ENCODE measurements at places on chromosomes 12 and 14. TPM values are rescaled to one million over a fixed set of nuclear protein-coding genes. Genes with fewer than 3 reads are reported as not detected.
A peak's percentile ranks its signal among the peaks of the same experiment; 100 is the strongest.

GRCh38 chr14:96252323-96252998 lies 3.5 kb upstream of the BDKRB1 start:
- no peaks in the 10 kb centered on the region for H3K27me3 ChIP-seq
- H3K4me3 ChIP-seq, result no peak overlapping the region
- no peak for DNase-seq
- H3K4me1 ChIP-seq, result peaks cover 21% of the 10 kb centered on the region
- H3K36me3 ChIP-seq, result no peaks in the 10 kb centered on the region

FAM90A1 gene
- not detected for total RNA-seq

DNA sequence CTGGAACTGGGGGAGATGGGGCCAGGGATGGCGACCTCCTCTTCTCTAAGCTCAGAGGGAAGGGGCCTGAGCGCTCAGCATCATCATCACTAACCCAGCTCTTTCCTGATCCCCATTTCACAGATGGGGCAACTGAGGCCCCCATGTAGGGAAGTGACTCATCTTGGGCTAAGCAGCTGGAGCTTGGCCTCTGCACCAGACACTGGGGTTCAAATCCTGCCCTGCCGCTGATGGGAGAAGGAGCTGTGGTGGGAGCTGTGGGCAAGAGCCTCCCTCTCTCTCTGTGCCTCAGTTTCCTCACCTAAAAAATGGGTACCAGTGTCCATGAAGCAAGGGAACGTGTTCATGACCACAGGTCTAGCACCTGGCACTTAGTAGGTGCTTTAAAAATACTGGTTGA lies 2.6 kb upstream of the TRPV4 start:
- H3K4me1 ChIP-seq, result no peaks in the 10 kb centered on the region
- no peak overlapping the region for H3K4me3 ChIP-seq
- no peak overlapping the region for H3K27ac ChIP-seq
- DNase-seq, result no peak
- peaks cover 2% of the 10 kb centered on the region for H3K27me3 ChIP-seq

DNA sequence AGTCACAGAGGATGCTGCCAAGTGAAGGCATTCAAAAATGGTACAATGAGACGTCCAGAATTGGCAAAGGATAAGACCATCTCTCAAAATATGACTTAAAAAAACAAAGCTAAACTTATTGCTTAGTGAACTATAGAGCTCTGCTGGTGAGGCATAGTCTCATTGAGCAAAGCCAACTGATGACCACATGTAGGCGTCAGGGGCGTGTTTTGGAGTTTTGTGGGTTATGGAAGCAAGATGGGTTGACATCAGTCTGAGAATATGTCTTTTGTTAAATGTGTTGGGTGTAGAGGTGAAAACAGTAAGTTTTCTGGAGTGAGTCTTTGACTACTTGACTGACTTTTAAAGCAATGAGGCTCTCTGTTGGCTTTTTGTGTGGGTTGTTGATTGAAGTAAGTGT lies 47.2 kb downstream of the ATL1 start:
- H3K36me3 ChIP-seq, result no peaks in the 10 kb centered on the region
- peak; percentile 97 for DNase-seq
- no peaks in the 10 kb centered on the region for H3K4me1 ChIP-seq
- peak overlapping the region; percentile 73 for H3K27ac ChIP-seq

- H3K27ac ChIP-seq, result no peak overlapping the region
- DNase-seq, result no peak
These were observed 116.3 kb upstream of the VASH1 start for GRCh38 chr14:76644855-76645518.

GPR84 gene
- not detected for total RNA-seq

- no peaks in the 10 kb centered on the region for H3K27me3 ChIP-seq
- H3K27ac ChIP-seq, result no peak overlapping the region
- H3K4me1 ChIP-seq, result no peaks in the 10 kb centered on the region
- H3K36me3 ChIP-seq, result no peaks in the 10 kb centered on the region
These were observed 41.6 kb upstream of the LRIG3 start for GRCh38 chr12:58961906-58962305.

DNA sequence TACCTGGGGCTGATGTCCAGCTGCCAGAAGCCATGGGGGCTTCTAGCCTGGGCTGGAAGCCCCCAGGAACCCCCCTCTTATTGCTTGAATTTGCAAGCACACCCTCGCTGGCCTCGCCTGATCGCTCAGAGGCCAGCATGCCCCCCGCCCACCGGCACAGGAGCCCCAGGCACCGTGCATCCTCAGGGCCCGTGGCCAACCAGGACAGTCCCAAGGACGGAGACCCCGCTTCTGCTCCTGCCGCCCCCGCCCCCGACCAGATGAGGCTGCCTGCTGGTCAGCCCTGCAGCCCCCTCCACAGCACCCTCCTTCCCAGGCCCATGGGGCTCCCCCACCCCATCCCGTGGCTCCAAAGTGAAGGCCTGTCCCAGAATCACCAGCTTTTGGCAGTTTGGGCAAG lies 21.2 kb downstream of the RAB35 start:
- peaks cover 18% of the 10 kb centered on the region for H3K36me3 ChIP-seq
- H3K4me3 ChIP-seq, result no peak overlapping the region

DNA sequence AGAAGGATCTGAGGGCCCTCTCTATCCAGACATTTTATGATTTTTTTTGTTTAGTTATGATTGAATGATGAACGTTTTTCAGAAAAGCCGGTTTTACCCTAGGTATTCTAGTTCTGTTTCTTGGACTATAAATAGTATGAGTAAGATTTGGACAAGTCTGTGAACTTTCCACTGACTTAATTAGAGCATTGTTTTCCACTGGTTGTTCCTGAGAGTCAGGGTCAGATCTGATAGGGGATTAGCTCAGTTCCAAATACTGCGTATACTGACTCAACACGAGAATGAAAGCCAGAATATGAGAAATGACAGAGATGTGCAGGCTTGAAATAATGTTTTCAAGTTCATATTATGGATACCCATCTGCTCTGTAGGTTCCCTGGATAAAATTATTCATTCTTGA lies 361.6 kb downstream of the AEBP2 start:
- DNase-seq, result peak; percentile 89
- H3K36me3 ChIP-seq, result no peaks in the 10 kb centered on the region
- no peak overlapping the region for H3K4me3 ChIP-seq
- peaks cover 22% of the 10 kb centered on the region for H3K4me1 ChIP-seq

Measured in astrocyte (in vitro differentiated cells and primary cell).